ENCODE measurements at places on chromosomes 1 and 21.
A peak's percentile ranks its signal among the peaks of the same experiment; 100 is the strongest.

DNA sequence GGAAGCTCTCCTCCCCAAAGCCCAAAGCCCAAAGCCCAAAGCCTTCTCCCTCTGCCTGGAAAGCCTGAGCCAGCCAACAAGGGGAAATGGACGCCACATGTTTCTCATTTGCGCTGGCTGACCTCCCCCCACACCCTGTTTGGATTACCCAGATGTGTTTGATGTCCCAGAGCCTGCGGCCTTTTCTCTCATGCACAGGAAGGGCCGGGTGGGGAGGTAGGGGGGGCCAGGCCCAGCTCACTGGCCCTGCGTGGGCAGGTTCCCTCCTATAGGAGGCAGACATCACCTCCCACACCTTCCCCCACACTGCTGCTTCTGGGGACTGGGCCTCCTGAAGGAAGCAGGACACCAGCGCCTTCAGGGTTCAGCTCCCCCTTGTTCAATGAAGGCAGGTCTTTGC is 116.3 kb downstream of the NAV1 start:
- peak; percentile 70 for DNase-seq

DNA sequence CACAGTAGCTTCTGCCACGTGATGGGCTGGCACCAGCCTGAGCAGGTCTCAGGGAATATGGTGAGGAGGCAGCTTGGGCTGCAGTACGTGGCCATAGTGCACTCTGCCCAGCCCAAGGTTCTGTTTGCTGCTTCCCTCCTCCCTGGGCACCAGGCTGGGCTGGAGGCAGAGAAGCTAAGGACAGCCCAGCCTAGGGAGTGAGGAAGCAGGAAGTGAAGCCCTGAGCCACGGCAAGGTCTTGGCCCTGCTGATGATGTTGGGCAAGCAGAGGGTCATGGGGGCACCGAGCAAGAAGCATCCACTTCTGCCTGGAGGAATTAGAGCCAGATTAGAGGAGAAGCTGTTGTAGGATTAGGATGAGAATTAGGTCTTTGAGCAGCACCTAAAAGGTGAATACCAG is 326.7 kb upstream of the VAMP3 start:
- DNase-seq: no peak

DNA sequence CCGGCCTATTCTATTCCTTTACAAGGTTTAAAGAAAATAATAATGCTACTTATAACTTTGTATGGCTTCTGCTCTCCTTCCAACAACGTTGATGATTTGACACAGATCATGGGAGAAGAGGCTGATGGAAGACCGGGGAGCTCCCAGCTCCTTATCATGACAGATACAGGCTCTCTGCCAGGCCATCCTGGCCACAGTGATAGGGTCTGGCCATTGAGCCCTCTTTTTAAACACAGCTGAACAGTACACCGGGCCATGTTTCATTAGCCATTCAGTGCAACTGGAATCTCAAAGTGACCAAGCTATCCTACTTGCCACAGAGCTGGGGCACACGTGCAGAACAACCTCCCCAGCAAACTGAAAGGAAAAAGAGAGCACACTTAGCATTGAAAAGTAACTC is 34.9 kb downstream of the DNAJC11 start:
- no peak for DNase-seq

DNA sequence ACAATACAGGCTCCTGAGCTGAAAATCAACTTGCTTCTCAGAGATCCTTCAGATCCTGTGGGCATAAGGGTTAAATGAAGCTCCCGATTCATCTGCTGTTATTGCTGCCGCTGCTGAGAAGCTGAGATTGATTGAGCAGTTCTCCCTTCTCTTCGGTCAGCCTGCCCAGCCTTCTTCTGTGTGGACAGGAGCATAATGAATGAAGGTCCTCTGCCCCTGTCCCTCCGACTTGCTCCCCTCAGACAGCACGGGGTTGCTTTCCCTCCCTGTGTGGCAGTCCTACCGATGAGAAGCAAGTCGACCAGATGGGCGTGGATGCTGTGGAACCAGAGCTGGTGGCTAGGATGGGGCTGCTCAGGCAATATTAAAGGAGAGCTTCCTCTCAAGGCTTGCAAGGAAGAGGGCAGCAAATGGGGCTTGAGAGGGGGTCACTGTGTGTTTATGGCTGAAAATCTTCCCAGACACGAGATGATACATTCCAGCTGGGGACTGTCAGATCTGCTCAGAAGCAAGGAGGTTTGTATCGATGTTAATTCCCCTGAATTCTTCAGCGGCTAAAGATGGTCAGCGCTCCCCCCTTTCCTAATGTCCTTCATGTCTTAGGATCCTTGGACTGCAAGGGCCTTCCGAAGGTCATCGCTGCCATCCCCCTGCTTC is 63.9 kb upstream of the GOLT1A start:
- DNase-seq: no peak

- DNase-seq: peak; percentile 27
Measured at GRCh38 chr21:15441060-15441493, 288.7 kb upstream of the USP25 start.

DNA sequence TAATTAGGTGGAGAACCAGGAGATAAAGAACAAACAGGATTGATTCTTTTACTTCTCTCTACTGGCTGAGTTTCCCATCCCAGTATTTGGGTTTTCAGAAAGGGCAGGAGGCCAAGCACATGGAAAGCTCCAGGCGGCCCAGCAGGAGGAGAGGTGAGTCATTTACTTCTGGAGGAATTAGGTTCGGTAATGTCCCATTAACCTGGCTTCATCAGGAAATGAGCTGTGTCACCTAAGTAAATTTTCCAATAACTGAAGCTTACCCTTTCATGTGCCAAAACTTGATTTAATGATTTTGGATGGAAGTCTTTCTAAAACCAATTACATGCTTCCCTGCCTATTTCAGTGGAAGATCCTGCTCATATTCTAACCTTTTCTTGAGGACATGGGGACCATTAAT is 257.6 kb upstream of the USP24 start:
- DNase-seq: peak; percentile 28
